ENCODE measurements at places on chromosomes 5 and 9.

DNA sequence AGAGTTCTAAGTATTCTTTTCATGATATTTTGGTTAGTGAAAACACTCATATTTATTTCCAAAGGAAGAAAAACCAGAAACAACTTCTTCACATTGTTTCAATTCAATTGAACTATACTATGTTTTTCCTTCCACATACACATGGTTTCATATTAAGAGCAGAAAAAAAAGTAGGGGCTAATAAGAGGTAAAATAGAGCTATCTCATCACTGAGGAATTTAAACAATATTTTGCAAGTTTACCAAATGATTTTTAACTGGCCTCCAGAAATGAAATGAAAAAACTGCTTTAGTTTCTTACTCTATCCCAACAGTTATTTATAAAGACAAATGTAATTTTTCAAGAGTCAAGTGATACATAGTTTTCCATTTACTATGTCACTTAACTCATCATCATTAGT is 233.5 kb downstream of the RFX3 start:
- DNase-seq = no peak

DNA sequence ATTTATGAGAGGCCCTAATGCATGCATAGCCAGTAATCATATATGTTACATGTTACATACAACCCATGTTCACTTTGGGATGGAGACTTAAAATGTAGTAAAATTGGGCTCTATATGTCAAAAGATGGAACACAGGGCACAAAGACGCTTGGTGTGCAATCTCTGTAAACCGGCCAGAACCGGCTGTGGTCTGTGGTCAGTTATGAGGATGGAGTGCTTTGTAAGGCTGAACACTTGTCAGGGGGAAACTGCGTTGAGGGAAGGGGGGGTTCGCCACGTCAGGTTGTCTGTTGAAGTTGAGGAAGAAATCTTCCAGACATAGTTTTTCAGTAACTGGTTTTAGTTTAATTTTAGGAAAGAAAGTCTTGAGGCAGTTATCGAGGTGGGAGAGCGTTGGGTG is 2.7 kb upstream of the CKMT2 start:
- DNase-seq = no peak

DNA sequence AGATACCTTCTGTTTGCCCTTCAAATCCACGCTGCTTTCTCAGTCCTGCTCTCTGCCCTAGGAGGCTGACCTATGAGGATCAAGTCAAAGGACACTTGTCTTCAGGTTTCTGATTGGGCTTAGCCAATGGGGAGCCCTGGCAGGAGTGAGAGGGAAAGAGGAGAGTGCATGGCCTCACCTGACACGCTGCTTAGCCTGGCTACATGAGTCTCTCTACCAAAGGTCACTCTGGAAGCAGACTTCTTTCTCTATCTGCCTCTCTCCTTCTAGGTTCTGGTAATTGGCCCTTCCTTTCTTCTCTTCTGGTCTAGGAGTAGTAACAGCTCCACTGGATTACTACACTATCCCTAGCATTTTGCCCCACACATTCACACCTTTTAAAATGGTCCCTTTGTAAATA is 13.1 kb downstream of the ARSB start:
- no peak for DNase-seq

GRCh38 chr5:14676320-14676719 is 11.8 kb downstream of the OTULIN start:
- DNase-seq = peak; percentile 77

- DNase-seq = no peak
Observed at GRCh38 chr5:91361790-91362189, 21.3 kb downstream of the ARRDC3 start.

- DNase-seq = no peak
Observed at GRCh38 chr5:121987685-121988073, 25.9 kb downstream of the SRFBP1 start.

Data from K562 (cell line).